ENCODE measurements at places on chromosomes 13 and 19.

GRCh38 chr19:54305141-54305540, 7.8 kb downstream of the LILRA5 start:
- no peak for DNase-seq

GRCh38 chr19:49954092-49954829, 6.7 kb downstream of the SIGLEC11 start:
- no peak for DNase-seq

GRCh38 chr13:79973533-79973963, 367.4 kb downstream of the SPRY2 start:
- DNase-seq, result no peak

DNA sequence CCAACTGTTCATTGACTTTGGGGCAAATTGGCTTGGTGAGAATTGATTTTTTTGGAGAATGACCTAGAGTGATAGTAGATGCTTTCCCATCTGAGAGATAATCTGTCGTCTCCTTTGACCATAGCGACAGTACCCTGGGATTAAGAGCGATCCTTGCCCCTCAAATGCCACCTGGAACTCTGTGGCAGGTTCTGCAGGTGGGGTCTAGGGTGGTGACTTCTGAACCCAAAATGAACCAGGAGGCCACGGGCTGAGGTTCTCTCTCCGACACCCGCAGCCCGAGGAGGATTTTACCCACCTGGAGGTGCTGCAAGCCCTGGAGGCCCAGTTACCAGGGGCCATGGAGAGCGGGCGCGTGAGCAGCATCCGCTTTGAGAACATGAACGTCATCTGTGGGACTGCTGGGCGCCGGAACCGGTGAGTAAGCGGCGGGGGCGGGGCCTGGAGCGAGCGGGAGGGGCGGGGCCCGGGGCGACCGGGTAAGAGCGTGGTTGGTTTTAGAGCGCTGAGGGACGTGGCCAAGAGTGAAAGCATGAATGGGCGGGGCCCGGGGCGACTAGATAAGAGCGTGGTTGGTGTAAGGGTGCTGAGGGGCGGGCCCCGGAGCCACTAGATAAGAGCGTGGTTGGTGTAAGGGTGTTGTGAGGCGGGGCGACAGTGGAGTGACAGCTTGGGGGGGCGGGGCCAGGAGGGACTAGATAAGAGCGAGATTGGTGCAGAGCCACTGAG, 8.6 kb downstream of the C19orf81 start:
- peak; percentile 100 for DNase-seq

DNA sequence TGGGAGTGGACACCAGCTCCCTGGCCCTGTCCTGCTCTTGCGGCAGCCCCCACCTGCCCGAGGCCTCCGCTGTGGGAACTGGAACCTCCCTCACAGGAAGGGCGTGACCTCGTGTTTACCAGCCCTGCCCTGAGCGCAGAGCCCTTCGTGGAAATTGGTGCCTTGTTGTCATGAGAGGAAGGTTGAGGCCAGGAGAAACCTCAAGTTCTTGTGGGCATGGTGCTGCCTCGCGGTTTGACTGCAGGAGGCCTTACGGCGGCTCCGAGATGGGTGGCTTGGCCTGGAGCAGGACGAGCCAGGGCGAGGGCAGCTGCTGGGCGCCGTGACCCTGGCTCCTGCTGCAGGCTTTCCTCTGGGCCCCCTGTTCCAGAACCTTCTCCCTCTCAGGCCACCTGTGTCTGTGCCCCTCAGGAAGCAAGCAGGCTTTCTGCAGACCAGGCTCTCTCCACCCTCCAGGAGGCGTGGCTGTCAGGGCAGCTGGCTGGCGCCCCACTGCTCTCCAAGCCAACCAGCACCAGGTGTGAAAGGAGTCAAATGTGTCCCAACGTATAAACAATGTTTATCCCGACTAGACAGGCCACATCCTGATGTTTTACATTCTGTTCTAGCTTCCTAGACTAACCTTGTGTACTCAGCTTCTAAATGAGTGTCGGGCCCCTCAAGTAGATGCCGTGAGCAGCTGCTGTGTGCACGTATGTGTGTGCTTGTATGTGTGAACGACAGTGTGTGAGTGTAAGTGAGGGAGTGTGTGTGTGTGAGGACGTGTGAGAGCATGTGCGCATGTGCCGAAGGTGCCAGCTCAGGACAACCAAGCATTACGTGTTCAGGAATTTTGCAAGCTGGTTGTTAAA, 10.4 kb upstream of the RASA3 start:
- peak; percentile 64 for DNase-seq

GRCh38 chr13:114024603-114025404, 50.9 kb upstream of the C13orf46 start:
- DNase-seq, result no peak

- peak; percentile 90 for DNase-seq
Measured at GRCh38 chr19:19113040-19113626, 25.1 kb downstream of the TMEM161A start.

GRCh38 chr19:843180-843835, 2.5 kb downstream of the PRTN3 start:
- peak; percentile 77 for DNase-seq

DNA sequence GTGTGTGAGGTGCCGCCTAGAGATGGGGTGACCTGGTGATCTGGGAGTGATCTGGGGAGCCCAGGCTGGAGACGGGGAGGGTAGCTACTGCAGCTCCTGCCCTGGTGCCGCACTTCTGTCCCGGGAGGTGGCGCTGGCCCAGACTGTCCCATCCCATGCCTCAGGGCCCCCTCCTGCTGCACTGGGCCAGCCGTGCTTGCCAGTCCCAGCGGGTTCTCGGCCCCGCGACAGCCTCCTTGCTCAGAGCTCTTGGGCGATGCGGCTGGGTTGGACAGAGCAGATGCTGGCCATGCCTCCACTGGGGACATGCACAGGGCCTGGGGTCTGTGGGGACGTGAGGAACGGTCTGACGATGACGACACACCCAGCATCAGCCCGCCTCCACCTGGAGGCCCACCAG, 2.5 kb downstream of the RAX2 start:
- peak; percentile 60 for DNase-seq

GRCh38 chr13:51873117-51873798, 11.5 kb downstream of the CCDC70 start:
- DNase-seq, result no peak

DNA sequence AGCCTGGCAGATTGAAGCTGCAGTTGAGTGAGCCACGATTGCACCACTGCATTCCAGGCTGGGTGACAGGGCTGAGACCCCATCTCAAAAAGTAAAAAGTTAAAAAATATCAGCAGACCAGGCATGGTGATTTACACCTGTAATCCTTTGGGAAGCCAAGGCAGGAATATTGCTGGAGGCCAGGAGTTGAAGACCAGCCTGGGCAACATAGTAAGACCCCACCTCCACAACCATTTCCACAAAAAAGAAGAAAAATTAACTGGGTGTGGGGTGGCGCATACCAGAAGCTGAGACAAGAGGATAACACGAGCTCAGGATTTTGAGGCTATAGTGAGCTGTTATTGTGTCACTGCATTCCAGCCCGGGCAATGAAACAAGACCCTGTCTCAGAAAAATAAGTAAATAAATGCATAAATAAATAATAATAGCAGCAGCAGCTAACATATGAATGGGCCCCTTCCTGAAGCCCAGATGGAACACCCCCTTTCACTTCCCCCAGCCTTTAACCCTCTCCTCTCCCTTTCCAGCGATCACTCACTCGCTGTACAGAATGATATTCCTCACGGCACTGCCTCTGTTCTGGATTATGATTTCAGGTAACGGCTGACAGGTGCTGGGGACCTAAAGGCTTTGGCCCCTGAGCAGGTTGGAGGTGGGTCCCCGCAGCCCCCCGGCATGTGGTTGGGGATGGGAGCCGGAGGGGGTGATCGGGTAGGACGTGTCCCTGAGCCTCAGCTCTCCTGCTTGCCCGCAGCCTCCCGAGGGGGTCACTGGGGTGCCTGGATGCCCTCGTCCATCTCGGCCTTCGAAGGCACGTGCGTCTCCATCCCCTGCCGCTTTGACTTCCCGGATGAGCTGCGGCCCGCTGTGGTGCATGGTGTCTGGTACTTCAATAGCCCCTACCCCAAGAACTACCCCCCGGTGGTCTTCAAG, 3.2 kb downstream of the MAG start:
- no peak for DNase-seq

DNA sequence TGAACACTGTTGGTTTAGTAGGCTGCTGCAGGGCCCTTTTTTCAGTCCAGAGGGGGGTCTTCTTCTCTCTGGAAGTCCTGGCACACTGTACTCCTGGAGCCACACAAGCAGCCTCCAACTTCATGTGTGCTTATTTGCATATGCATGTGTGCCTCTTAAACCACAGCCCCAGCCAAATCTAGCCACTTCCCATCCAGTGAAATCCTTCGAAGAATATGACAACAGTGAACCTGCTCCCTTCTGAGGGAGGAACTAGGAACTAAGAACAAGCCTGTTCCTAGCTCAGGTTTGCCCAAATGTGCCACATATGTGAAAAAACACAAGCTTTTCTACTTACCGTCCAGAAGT, 348.5 kb downstream of the FOXO1 start:
- no peak for DNase-seq

DNA sequence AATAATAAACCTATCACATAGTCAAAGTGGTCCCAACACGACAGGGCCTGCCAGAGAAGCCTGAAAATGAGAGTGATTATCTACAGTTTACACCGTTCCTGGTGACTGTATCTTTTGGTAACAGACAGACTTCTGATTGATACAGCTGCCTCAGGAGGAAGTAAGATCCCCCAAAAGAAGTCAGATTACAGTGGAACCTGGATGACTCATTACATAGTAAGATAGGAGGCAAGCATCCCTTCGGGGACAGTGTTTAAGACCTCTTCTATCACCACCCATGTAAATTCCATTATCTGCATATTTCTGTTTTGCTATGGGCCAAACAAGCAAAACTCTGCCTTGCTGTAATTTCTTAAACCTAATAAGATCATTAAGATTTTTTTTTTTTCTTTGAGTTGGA, 44.0 kb upstream of the FLT1 start:
- DNase-seq, result no peak

DNA sequence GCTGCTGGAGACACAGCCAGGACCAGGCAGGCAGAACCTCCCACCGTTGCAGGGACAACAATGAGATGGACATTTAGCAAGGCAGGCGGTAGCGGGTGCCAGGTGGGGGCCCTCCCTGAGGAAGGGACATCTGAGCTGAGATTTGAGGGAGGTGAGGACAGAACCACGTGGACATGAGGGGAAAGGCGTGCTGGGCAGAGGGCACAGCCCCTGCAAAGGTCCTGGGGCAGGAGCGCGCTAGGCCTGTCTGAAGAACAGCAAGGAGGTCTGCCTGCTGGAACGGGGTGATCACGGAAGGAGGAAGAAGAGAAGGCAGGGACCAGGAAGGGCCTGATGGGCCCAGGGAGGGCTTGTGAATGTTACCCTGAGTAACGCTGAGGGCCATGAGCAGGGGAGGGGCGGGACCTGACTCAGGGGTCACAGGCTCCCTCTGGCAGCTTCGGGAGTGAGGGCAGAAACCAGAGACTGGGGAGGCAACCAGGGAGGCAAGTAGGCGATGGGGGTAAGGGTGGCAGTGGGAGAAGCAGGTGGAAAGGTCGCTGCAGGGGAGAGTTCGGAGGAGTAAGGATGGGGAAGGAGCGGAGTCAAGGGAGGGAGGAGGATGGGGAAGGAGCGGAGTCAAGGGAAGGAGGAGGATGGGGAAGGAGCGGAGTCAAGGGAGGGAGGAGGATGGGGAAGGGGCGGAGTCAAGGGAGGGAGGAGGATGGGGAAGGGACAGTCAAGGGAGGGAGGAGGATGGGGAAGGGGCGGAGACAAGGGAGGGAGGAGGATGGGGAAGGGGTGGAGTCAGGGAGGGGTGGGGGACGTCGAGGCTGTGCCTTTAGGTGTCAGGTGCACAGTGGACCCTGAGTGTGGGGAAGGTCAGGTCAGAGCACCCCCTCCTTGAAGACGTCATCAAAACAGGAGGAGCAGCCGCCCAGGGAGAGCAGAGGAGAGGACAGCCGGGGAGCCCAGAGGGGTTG, 15.7 kb upstream of the B3GNT3 start:
- peak; percentile 92 for DNase-seq

DNA sequence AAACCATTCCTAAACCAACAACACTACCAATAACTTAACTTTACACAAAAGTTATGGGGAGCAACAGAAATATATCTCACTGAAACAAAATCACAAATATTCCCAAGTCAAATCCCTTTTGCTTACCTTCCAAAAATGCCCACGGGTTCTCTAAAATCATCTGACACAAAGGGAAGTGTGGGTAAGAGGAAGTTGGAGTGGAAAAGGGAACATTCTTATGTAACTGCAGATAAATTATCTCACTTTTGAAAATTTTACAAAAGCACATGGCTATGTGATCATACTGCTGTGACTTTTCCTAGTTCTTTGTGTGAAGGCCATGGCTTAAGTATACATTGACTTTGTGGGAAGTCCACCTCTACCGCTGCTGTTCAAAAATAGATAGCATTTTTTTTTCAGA, 350.5 kb downstream of the GPC6 start:
- DNase-seq, result no peak

DNA sequence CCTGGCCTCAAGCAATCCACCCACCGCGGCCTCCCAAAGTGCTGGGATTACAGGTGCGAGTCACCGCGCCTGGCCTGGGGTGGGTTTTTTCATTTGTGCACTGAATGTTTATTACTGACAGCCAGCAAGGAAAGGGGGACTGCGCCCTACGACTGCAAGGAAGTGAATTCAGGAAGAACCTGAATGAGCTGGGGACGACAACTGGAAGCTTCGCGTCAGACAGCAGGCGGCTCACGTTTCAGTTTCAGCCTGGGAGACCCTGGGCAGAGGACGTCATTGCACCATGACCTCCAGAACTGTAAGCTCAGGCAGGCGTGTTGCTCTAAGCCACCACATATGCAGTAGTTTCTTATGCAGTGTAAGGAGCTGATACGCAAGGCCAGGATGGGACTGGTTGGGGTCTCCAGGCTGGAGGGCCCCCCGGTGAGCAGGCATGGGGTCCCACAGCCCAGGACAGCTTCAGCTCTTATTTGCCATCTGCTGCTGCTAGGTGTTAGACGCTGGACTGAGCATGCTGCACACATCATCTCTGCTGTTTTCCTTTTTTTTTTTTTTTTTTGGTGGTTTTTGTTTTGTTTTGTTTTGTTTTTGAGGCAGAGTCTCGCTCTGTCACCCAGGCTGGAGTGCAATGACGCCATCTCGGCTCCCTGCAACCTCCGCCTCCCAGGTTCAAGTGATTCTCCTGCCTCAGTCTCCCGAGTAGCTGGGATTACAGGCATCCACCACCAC, 66.6 kb downstream of the GADD45B start:
- peak; percentile 72 for DNase-seq

GRCh38 chr13:97798836-97799235, 154.6 kb upstream of the IPO5 start:
- DNase-seq, result no peak

DNA sequence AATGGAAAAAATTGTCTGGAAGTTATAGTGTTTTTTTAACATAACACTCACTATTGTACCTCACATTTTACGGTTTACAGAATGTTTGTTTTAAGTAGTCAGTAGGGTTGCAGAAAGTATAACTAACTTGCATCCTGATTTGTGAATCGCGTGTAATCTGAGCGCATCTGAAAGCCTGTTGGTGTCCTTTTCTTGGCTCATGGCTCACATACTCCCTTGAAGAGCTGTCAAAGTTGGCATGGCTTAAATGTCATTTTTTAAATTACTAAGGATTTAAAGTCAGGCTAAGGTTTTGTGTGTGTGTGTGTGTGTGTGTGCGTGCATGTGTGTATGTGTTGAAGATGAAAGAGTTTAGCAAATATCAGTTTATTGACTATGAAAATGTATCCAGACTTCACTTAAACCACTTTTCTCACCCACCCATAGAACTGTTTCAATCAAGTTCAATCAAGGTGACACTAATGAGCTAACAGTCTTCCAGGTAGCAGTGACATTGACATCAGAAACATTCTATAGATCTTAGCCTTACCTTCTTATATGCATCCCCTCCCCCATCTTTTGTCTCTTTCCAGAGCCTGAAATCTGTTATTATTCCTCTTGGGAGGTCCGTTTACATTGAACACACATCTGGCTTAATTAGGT, 480.4 kb upstream of the SGCG start:
- DNase-seq, result no peak
